ENCODE measurements at places on chromosomes 4 and X.
A peak's percentile ranks its signal among the peaks of the same experiment; 100 is the strongest.

GRCh38 chrX:23884427-23885024, 23.2 kb downstream of the APOO start:
- no peak for DNase-seq

DNA sequence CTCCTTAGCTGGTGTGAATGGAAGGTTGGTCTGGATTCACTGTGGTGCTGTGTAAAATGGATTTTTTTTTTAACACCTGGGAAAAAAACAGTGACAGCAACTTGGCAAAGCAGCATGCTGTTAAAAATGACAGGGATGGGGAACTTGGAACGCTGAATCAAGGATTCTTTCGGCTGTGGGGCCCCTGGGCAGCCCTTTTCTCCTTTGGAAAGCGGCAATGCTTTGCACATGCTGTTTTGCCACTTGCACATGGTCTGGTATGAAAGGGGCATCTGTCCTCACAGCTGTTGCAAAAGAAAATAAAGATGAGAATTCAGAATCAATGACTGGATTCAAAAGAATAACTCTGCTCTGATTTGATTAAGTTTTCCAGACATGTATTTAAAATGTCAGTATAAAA, 10.7 kb upstream of the PIGA start:
- DNase-seq: no peak

GRCh38 chr4:88008122-88008742, 797 bp downstream of the PKD2 start:
- DNase-seq: peak; percentile 44

DNA sequence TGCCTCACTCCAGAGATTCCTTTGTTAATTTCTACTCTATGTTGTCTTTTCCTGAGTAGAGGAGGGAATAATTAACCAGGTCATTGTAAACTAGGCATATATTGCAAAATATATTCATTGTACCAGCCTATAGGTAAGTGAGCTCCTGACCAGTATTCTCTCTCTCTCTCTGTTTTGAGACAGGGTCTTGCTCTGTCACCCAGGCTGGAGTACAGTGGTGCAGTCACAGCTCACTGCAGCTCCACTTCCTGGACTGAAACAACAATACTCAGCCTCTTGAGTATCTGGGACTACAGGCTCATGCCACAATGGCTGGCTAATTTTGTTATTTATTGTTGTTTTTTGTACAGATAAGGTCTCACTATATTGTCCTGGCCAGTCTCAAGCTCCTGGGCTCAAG, 198.3 kb downstream of the ARAP2 start:
- no peak for DNase-seq

DNA sequence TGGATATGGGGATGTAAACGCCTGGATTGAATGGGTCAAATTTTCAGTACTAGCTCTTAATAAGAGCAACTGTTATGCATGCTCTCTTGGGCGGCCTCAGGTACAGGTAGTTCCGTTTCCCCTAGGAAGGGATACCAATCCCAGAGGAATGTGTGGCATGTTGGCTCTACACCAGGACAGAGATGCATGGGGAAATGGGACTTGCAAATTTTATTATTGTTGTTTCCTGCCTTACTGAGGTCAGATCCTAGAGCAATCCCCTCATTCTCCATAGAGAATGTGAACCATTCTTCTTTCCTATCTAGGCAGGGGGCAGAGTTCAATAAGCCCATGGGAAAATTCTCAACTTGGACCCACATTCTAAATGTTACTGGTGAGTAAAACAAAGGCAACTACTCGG, 361.8 kb upstream of the FGF16 start:
- DNase-seq: no peak

GRCh38 chr4:82043081-82043808, 330.5 kb downstream of the HNRNPD start:
- no peak for DNase-seq

GRCh38 chr4:80162418-80162817, 34.9 kb upstream of the PRDM8 start:
- DNase-seq: no peak

DNA sequence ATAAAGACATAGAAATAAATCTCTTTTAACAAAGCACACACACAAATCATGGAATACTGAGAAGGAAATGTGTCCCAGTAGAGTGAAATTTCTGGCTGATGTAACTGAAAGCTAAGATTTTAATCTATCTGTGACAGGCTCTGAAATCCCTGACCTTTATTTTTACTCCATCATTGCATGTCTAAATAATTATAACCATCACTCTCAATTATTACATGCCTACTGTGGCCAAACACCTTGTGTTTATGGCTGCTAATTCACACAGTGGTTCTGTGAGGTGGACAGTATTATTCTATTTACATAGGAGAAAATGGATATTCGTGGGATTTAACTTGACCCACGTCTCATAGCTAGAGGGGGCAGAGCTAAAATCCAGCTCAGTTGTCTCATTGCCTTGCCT, 438.1 kb downstream of the TLL1 start:
- no peak for DNase-seq

DNA sequence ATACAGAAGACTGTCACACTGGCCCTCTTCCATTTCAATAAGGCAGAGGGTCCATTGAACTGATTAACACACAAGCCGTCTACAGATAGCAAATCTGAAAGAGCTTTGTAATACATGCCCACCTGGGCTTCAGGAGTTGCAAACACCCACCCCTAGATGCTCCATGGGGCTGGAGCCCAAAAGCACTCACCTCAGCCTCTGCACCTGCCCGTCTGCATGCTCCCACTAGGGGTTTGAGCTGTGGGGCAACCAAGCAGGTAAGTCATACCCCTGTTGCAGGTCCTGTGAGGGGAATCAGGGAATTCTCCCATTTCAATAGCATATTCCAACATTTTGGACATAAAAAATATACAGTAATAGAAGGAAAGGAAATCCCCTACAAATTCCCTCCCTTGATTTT, 243.0 kb upstream of the KCNIP4 start:
- DNase-seq: no peak

DNA sequence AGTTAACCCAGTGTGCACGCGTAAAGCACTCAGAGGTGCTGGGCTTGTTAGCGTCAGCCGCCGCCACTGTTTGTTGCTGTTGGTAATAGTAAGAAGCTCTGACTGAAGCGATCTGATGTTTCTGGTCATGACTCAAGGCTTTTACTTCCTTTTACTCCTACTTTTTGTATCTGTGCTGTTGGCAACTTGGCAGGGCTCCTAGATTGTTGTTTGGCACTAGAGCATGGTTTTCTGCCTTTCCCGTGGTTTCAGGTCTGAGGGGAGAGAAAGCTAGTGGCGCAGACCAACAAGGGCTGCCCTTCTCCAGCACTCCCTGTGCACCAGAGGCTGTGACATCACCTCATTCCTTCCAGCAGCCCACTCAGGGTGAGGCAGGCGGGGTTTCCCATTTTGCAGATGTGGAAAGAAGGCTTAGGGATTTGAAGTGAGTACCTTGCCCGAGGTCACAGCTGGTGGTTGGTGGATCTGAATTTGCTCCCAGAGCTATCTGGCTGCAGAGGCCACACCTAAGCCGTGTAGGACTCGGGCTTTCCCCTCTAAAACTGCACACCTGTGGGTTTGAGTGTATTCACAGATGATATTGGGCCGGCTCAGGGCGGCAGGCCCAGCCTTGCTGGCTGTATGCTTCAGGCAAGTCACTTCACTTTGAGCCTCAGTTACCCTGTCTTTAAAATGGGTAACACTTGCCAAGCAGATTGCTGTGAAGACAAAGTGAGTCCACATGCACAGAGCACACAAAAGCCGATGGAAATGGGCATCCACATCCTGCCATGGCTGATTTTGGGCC, 51.2 kb upstream of the TADA2B start:
- DNase-seq: no peak

DNA sequence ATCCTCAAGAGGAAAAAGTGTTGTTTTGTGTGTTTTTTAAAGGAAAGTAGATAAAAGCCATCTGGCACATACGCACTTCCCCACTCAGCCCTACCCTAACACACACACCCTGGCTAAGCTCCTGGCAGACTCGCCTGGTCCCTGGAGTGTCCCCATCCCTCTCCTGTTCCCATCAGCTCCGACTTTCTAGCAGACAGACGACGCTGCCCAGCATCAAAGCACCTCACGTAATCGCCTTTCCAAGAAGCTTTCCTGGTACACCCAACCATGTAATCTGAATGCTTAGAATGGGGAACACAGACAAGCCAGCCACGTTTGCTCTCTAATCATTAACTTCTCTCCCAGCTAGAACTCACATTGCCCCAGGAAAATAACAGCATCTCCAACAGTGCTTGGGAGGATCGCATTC, 116.2 kb downstream of the AFAP1 start:
- no peak for DNase-seq
